Breast epithelium (tissue), 4 donors: ENCODE measurements at places on chromosomes 16 and 17. TPM values are rescaled to one million over a fixed set of nuclear protein-coding genes. Genes with fewer than 3 reads are reported as not detected.

Gene KRT40
- total RNA-seq, result not detected

DNA sequence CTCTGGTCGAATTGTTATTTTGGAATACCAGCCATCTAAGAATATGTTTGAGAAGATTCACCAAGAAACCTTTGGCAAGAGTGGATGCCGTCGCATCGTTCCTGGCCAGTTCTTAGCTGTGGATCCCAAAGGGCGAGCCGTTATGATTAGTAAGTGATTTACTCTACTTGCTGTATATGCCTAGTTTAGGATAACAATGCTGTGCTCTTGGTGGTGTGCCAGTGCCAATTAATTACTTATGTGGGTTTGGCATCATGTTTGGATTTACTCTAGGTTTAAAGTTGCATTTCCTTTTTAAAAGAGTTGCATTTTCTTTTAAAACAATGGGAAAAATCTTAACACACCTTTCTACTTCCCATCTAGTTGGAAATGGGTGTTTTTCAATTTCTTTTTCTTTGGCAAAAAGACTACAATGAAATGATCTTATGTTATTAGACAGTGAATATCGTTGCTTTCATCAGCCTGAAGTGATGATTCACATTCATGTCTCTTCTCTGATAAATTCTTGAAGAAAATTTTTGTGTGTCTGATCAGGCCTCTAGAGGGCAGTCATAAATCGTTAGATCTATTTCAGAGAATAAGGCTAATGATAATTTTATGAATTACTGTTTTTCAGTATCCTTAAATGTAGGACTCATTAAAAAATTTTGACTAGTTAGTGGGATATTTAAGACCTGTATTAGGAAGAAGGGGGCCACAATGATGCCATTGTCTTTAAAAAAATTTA, 5.6 kb downstream of the SF3B3 start:
- no peaks in the 10 kb centered on the region for H3K27me3 ChIP-seq
- no peak overlapping the region for H3K4me3 ChIP-seq
- H3K4me1 ChIP-seq, result peaks cover 4% of the 10 kb centered on the region
- peak overlapping the region; percentile 3 for H3K27ac ChIP-seq
- H3K36me3 ChIP-seq, result peaks cover 13% of the 10 kb centered on the region

DNA sequence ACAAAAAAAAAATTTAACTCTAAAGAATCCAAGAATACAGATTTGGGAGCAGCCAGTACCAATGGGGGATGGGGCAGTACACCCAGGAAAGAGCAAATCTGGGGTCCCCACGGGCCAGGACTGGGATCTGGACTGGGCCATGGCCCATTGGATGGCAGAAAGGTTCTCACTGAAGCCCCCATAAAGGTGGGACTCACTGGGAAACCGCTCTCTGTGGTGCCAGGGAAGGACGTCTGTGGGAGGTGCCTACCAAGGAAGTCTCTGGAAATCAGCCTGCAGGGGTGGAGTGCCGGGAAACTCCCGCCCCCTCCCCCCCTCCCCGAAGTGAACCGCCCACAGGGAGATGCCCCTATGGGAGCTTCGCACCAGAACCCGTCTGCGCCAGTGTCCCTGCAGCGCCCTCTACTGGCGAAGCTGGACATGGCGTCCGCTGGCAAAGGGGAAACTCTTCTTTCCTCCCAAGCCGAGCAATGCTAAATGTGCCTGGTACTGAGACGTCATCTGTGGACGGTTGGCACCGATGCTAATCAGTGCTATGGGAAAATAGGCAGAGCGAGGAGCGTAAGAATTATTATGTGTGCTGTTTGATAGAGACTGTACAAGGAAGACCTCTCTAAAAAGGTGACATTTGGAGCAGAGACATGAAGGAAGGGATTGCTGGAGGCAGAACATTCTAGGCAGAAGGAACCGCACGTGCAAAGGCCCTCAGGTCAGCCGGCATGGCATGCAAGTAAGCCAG, 671.1 kb downstream of the WWOX start:
- H3K27ac ChIP-seq, result no peak overlapping the region
- no peak overlapping the region for H3K4me3 ChIP-seq
- H3K36me3 ChIP-seq, result no peaks in the 10 kb centered on the region
- H3K27me3 ChIP-seq, result no peaks in the 10 kb centered on the region
- DNase-seq, result peak; percentile 76

Gene CTRB1
- not detected for total RNA-seq

Gene CCL8
- 2.6 TPM for total RNA-seq

Gene MGAT5B
- not detected for total RNA-seq

DNA sequence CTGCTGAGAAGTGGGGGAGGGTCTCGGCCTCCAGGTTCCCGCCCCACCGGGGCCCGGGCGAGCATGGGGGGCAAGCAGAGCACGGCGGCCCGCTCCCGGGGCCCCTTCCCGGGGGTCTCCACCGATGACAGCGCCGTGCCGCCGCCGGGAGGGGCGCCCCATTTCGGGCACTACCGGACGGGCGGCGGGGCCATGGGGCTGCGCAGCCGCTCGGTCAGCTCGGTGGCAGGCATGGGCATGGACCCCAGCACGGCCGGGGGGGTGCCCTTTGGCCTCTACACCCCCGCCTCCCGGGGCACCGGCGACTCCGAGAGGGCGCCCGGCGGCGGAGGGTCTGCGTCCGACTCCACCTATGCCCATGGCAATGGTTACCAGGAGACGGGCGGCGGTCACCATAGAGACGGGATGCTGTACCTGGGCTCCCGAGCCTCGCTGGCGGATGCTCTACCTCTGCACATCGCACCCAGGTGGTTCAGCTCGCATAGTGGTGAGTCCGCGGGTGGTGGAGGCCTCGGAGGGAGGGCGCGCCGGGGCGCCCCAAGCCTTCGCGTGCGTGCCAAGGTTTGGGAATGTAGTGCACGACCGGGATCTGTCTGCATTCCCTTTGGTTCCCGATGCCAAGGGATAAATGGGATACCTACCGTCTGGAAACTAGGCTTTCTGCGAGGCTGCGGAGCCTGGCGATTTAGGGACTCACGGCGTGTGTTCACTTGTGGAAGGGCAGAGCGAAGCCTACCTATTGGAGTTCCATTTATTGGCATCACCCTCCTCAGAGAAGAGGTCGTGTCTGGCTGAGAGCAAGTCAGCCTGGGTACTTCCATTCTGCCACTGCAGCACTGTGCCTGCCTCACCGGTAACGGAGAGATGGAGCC, 1.0 kb downstream of the ZNRF1 start:
- peak; percentile 66 for DNase-seq
- peak overlapping the region; percentile 84 for H3K27ac ChIP-seq
- no peaks in the 10 kb centered on the region for H3K36me3 ChIP-seq
- H3K4me3 ChIP-seq, result peak overlapping the region; percentile 94
- no peaks in the 10 kb centered on the region for H3K27me3 ChIP-seq

Gene CACNG1
- total RNA-seq, result not detected

- H3K4me1 ChIP-seq, result no peaks in the 10 kb centered on the region
- no peaks in the 10 kb centered on the region for H3K27me3 ChIP-seq
- no peak for DNase-seq
- peak overlapping the region; percentile 97 for H3K27ac ChIP-seq
Measured at GRCh38 chr16:27321013-27321915, 7.5 kb downstream of the IL4R start.

DNA sequence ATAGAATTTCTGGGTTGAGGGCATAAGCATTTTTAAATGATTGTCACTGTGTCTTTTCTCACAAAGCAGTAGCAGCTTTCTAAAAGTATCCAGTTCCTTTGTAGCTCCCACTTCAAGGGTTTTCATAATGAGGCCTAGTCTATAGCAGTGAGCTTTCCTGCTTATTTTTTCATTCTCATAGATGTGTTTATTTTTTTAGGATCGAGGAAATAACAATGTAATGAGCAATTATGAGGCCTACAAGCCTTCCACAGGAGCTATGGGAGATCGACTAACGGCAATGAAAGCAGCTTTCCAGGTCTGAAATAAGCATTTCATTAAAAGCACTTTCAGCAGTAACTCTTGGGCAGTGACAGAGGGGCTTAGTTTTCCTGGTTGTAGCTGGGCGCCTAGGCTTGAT, 10.6 kb upstream of the PSMC5 start:
- H3K36me3 ChIP-seq, result peaks cover 43% of the 10 kb centered on the region
- no peak overlapping the region for H3K27ac ChIP-seq
- no peaks in the 10 kb centered on the region for H3K4me1 ChIP-seq
- no peak for DNase-seq
- H3K4me3 ChIP-seq, result no peak overlapping the region
- H3K27me3 ChIP-seq, result no peaks in the 10 kb centered on the region

GRCh38 chr17:82737967-82738877, 2.8 kb downstream of the FN3K start:
- DNase-seq, result no peak
- no peak overlapping the region for H3K4me3 ChIP-seq
- no peaks in the 10 kb centered on the region for H3K36me3 ChIP-seq
- no peaks in the 10 kb centered on the region for H3K27me3 ChIP-seq

DNA sequence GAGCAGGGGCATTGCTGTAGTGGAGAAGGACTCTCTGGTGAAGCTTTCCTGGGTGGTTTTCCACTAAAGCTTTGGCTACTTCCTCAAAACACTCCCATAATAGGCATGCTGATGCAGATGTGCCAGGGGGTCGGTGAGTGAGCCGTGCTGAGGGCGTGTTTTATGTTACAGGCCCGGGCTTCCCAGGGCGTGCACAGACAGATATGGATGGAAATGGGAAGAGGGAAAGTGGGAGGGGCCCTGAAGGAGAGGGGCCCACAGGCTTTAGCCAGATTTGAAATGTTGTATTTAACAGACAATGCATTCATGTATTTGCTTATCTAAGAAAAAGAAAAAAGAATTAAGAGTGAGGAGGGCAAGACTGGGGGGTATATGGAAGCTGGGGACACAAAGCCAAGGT, 56.3 kb downstream of the IL21R start:
- no peaks in the 10 kb centered on the region for H3K27me3 ChIP-seq
- H3K27ac ChIP-seq, result no peak overlapping the region
- H3K36me3 ChIP-seq, result no peaks in the 10 kb centered on the region

Gene TNFRSF17
- total RNA-seq, result not detected

Gene PRR35
- total RNA-seq, result not detected

Gene TMC8
- 8.8 TPM for total RNA-seq

Gene NETO2
- total RNA-seq, result 16.7 TPM

DNA sequence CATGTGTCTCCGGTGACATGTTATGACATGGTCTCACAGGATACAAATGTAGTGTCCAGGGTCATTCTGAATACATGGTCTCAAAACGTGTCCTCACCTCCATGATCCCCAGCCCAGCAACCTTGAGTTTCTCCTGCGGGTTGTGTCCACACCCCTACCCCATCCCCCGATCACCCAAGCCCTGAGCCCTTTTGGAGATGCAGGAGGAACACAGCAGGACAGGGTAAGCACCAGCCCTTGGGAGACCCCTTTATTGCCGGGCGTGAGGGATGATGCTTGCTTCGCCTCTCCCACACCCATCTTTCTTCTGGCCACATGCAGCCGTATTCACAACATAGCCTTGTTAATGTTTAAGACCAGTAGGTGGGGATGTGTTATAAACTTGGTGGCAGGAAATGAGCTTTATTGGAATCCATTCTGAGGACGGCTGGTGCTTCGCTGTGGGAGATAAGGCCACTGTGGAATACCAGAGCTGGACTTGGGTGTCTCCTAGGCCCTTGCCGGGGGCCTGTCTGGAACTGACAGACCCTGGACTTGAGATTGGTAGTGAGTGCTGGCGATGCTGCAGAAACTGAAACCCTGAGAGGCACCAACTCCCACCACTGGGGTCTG, 5.5 kb downstream of the TMEM132E start:
- no peak overlapping the region for H3K27ac ChIP-seq
- H3K4me1 ChIP-seq, result peaks cover 19% of the 10 kb centered on the region
- no peak overlapping the region for H3K4me3 ChIP-seq
- H3K27me3 ChIP-seq, result peaks cover 6% of the 10 kb centered on the region
- no peaks in the 10 kb centered on the region for H3K36me3 ChIP-seq

- no peak overlapping the region for H3K27ac ChIP-seq
- H3K27me3 ChIP-seq, result no peaks in the 10 kb centered on the region
- H3K4me3 ChIP-seq, result peak overlapping the region; percentile 69
- H3K36me3 ChIP-seq, result no peaks in the 10 kb centered on the region
- DNase-seq, result no peak
Measured at GRCh38 chr17:46977750-46978488, 1.1 kb downstream of the RPRML start.

Gene MYL4
- total RNA-seq, result not detected

DNA sequence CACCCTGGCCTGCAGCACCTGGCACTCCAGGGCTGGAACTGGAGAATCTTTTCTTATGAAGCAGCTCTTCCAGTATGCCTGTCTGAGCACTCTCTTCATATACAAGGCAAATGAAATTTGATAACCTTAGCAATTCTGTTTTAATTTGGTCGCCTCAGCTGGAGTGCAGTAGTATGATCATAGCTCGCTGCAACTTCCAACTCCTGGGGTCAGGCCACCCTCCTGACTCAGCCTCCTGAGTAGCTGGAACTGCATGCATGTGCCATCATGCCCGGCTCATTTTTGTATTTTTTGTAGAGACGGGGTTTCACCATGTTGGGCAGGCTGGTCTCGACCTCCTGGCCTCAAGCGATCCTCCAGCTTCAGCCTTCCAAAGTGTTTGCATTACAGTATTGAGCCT, 140.8 kb upstream of the CHMP6 start:
- DNase-seq, result no peak
- H3K4me3 ChIP-seq, result no peak overlapping the region
- no peaks in the 10 kb centered on the region for H3K4me1 ChIP-seq
- no peaks in the 10 kb centered on the region for H3K27me3 ChIP-seq
- no peak overlapping the region for H3K27ac ChIP-seq

DNA sequence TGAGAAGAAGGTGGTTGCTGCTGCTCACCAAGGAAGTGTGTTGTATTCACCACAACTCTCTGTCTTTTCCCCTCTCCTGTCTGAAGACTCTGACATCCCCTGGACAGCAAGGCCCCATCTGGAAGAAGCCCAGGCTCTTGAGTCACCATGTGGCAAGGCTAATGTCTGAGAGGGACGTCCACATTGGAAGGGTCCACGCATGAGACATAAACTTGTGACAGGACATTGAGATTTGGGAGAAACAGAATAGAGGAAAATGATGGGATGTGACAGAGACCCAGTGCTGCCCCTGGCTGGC, 176.5 kb downstream of the IRF8 start:
- no peaks in the 10 kb centered on the region for H3K4me1 ChIP-seq
- peaks cover 71% of the 10 kb centered on the region for H3K27me3 ChIP-seq
- H3K36me3 ChIP-seq, result no peaks in the 10 kb centered on the region
- no peak overlapping the region for H3K27ac ChIP-seq
- H3K4me3 ChIP-seq, result no peak overlapping the region

Gene KIAA0513
- total RNA-seq, result 7.6 TPM

DNA sequence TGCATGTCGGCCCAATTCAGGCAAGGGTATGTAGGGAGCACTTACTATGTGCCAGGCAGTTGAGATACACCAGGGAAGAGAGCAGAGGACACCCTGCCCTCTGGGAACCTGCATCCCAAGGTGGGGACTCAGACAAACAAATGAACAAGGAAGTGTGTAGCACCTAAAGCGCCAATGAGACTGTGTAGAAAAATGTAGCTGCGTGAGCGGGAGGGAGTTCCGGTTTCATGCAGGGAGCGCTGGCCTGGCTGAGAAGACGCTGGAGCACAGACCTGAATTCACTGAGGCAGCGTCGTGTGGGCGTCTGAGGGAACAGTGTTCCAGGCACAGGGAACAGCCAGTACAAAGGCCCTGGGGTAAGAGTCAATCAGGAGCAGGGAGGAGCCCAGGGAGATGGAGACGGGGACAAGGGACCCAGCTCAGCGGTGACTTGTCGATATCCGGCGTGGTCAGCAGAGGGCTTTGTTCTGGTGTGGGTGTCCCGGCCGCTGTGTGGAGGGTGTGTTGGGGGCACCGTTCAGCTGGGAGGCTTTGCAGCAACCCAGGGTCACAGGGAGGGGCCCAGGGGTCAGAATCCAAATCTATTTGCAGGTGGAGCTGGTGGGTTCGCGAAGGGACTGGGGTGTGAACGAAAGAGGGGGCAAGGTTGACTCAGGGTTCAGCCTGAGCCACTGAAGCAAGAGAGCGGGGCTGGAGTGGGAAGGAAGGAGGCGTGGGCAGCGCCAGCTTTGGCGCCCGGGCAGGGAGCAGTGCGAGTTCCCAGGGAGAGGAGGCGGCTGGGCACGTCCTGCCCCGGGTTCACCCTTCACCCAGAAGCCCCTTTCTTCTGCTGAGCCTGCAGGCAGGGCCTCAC, 17.8 kb upstream of the OSGIN1 start:
- no peak for DNase-seq
- H3K36me3 ChIP-seq, result no peaks in the 10 kb centered on the region
- H3K27ac ChIP-seq, result no peak overlapping the region
- no peaks in the 10 kb centered on the region for H3K4me1 ChIP-seq
